ENCODE measurements at places on chromosomes 6 and 20.
A peak's percentile ranks its signal among the peaks of the same experiment; 100 is the strongest.

DNA sequence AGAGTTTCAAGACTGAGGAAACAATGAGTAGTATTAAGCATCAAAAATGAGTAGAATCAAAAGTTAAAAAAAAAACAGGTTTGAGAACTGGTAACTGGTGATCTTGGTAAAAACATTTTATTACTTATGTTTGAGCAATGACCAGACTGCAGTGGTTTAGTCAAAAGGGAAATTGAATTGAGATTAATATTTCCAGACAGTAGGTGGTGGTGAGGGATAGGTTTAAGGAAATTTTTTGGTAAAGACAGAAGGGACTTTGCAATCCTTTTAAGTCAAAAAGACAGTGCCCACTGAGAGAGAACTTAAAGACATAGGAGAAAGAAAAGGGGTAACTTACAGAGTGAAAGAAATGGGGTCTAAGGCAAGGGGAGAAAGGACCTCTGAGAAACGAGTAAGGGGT, 156.9 kb downstream of the ASCC3 start:
- no peak for DNase-seq

DNA sequence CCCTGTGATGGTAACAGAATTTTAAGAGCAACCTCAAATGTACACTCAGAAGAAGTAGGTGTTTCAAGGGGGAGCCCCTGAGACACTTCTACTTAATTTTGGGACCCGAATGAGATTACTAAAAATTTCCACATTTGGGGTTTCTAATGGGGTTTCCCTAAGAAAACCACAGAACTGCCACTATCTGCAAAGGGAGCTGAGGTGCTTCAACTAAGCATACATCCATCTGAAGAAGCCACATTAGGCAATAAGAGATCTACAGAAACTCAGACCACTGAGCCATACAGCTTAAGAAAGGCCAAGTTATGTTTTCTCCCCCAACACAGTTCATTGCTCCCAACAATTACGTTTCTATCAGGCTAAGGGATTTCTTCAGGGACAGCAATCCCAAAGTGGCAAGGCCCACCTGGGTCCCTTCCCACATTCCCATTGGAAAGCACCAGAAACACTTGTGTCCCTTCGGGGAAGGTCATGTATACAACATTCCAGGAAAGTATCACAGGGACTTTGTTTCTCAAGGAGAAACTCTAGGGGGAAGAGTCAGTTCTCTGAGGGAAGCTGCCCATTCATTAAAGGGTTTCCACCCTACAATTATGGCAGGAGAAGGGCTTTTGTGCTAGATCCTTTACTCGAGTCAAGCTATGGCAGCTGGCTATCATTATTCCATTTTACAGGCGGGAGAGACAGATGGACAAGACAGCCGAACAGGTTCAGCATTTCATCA, 5.0 kb downstream of the BCL2L1 start:
- DNase-seq = peak; percentile 65

DNA sequence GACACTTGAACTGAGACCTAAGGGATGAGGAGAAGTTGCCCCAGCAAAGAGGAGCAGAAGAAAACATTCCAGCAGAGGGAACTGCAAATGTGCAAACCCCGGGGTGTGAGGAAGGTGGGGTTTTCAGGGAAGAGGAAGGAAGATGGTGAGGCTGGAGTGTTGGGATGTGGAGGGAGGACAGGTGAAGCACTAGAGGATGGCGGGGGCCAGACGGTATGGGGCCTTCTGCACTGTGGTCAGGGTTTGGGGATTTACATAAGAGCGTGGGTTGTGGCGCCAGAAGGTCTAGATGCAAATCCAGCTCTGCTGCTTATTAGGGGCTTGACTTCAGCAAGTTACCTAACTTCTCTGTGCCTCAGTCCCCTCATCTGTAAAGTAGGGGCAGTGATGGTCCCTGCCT, 16.0 kb downstream of the DLGAP4 start:
- no peak for DNase-seq

DNA sequence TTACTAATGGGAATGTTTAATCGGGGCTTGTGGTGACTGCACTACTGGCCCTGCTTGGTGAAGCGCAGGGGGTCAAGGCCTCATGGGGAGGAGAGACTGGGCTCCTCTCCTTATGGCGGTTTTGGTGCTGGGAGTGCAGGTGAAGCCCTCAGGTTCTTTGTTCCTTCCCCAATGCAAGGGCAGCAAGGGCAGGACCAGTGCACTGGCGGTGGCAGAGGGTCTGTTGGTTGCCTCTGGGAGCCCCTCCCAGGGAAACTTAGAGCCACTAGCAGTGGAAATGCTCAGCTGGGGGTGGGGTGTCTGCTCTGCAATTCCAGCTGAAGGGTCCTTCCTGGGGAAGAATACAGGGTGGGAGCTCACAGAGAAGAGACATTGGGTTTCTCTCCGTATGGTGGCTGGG, 66.5 kb downstream of the KLHL32 start:
- no peak for DNase-seq

- DNase-seq = no peak
These were observed 36.0 kb upstream of the EEF1A1 start for GRCh38 chr6:73556836-73557235.

DNA sequence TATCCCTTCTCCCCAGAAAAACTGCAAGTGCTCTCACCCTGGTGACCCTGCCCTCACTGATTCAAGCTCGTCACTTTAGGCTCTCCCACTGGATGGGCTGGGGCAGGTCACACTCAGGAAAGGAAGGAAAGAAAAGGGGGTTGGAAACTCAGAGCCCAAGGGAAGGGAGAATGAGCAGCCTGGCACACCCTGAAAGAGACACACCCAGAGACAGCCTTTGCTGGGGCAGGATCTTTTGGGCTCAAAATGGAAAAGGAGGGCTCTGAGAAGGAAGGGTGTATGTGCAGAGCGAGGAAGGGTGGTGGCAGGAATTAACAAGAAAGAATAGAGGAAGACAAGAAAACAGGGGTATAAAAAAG, 2.5 kb downstream of the PPP1R18 start:
- no peak for DNase-seq

- no peak for DNase-seq
These were observed 632.2 kb downstream of the COL12A1 start for GRCh38 chr6:74573613-74574012.

GRCh38 chr6:32816746-32817204, at the start of gene HLA-DOB:
HLA-DOB (minus strand) TSS chr6:32817002; CDS start chr6:32816951, 51 bp downstream.
- DNase-seq = no peak

DNA sequence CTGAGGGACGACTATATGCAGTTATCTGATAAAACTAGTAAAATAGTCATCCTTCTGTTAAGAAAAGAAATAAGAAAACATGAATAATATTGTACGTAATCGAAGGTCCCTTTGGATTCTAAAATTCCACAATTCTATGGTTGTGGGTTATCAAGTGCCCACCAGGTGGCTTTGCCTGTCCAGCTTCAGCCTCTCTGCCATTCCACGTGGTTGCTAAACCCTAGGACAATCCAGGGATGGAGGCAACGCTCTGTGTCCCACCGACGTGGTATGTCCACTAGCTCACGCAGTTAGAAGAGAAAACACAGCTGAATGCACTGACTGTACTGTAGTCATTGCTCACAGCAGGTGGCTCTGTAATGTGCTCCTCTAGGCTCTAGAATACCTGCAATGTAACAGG, 349.3 kb downstream of the FARS2 start:
- DNase-seq = no peak

GRCh38 chr20:33621717-33622400, 40.3 kb upstream of the C20orf144 start:
- DNase-seq = no peak

DNA sequence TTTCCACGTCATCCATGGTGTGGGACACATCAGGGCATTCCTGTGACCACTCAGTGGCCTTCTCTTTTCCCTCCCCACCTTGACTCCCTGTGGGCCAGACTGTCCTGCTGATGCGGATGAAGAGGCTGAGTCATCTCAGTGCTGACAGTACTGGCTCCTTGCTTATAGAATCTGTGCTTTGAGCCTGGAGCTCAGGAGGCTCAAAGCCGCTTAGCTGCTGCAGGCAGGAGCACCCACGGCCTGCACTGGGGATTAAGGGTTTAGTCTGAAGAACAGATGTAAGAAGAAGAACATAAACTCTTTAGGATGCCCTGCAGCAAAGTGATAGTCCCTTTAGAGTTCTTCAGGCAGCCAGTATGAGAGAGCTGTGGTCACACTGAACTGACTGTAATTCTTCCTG, 642.0 kb upstream of the CHD6 start:
- no peak for DNase-seq

DNA sequence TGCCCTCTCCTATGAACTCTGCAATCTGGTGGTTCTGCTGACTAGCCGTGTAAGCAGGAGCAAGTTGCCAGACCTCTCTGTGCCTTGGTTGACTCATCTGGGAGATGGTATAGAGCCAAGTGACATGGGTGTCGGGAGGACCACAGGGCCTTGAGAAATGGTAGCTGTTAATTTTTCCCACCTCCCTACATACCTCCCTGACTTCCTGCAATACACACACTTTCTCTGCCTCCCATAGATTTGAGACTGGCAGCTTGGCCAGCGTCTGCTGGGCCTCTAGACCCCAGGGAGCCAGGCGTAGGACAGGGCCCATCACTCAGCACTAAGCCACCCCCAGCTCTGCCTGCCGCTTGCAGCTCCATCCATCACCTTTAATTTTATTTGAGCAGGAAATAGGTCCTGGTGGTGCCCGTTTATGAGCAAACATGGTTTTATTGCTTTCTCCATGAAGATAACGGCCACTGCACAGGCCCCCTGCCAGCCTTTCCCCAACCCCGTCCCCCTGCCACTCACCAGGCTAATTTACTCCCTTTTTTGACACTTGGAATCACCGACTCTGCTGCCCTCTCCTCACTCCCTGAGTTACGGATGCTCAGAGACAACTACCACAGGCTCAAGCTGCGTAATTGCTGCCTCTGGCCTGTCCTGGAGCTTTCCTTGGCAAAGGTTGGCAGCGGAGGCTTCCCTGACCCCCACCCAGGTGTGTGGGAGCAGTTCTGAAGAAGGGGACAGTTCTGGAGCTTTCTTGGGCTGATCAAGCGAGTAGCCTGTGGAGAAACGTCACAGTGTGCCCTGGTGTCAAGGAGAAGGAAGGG, 11.1 kb downstream of the GLP1R start:
- no peak for DNase-seq

DNA sequence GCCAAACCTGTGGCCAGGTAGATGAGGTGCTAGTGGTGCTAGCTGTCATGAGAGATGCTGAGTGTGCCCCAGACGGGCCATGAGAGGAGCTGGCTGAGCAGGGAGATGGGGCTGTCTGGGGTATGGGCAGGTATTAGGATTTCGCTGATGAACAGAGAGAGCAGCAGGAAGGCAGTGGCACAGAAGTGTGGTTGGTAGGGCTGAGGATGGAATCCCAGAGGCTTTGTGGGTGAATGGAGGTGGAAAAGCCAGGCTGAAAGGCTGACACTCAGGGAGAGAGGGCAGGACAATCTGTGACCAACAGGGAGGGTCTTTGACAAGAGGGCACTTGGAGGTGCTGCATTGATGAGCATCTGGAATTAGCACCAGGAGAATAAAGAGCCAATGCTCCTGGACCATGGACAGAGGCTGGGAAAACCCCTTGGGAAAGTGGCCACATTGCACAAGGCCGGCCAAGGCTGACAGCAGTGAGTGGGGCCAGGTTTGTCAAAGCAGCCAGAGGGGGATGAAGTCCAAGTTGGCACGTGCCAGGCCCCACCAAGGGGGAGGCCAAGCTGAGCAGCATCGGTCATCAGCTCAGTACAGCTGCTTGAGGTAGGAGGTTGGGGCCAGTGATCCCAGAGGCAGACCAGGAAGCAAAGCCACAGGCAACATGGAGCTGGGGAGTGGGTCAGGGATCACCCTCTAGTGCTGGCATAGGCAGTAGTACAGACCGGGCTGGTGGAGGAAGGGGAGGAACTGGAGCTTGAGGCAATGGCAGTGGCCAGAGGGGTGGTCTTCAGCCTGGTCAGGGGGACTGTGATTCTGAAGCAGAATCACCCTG, 19.7 kb upstream of the SGK2 start:
- no peak for DNase-seq

DNA sequence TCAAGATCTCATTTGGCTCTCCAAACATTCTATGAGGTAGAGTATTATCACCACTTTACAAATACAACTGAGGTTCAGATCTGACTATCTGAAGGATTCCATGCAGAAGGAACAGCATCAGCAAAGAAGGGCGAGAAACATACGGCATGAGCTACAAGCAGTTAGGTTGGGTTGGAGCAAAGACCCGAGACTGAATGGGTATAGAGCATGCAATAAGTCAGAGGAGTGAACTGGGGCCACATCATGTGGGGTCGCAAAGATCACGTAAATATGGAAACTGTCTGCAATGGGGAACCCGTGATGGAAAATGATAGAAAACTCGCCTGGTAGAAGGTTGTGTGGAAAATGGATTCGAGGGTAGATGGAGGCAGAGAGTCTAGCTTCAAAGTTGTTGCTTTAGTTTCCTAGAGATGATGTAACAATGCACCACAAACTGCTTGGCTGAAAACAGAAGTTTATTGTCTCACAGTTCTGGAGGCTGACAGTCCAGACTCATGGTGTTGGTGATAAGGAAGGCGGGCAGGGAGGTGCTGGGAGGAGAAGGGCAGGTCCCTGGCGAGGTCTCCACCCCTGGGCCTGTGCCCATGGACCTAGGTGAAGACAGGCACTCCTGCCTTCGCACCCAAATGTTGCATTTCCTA, 44.3 kb upstream of the BCLAF1 start:
- no peak for DNase-seq

DNA sequence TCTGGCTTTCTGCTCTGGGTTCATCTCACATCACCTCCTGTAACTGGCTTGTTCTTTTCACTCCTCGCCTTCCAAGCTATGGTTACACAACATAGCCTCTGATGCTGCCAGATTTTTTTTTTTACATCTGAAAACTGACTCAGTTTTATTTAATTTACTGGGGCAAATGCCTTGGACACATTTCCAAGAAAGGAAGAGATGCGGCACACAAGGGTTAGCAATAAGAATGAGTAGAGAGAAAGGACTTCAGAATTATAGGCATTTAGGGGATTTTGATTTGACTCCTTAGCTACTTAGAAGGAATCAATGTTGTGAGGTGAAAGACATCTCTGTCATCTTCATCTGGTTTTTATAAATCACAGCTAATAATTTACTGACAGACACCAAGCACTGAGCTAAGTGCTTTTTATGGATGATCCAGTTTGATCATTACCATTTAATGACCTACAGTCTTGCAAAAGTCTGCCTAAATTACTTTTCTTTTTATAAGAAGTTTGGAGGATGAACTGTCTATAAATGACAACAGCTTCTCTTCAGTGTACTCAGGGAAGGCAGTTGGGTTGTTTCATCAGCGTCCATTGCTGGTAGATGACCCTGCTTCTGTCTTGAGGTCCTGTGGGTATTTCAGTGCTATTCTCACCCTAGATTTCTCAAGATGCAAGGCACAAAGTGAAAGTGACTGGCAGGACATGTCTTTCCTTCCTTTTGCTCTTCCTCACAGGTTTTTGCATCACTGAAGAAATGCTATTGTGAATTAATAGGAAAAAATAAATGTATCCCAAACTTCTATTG, 31.1 kb downstream of the LAMA4 start:
- no peak for DNase-seq

GRCh38 chr6:43247114-43247999, 4.1 kb downstream of the TTBK1 start:
- peak; percentile 61 for DNase-seq

DNA sequence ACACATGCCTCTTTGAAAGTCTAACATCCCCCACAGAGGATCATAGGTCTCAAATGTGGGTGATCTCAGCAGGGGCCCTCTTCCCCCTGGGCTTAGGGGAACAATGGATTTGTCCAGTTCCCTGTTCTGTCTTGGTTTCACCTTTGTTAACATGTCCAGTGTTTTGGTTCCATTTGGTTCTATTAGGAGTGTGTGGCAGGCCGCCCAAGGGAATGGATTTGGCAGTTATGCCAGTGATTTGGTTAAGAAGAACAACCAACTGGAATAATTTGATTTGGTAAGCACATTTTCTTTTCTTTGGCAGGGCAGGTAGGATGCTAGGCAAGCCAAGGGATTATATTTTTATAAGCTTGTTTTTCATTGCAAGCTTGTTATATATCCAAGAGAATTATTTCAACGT, 28.5 kb upstream of the ENPP1 start:
- DNase-seq = no peak

- no peak for DNase-seq
These were observed 35.3 kb downstream of the ESR1 start for GRCh38 chr6:151842816-151843215.
